Psoas muscle (tissue), 8 donors: ENCODE measurements at places on chromosomes 3 and 15. TPM values are rescaled to one million over a fixed set of nuclear protein-coding genes. Genes with fewer than 3 reads are reported as not detected.

The LRRC31 gene
- polyA plus RNA-seq, result 0.01 TPM

- DNase-seq, result no peak
Observed at GRCh38 chr3:48369693-48370332, 2.2 kb upstream of the FBXW12 start.

The P2RY1 gene
- polyA plus RNA-seq, result 1.4 TPM

- DNase-seq, result no peak
Observed at GRCh38 chr15:51144021-51144532, 49.4 kb upstream of the TNFAIP8L3 start.

The CCK gene
- not detected for polyA plus RNA-seq

DNA sequence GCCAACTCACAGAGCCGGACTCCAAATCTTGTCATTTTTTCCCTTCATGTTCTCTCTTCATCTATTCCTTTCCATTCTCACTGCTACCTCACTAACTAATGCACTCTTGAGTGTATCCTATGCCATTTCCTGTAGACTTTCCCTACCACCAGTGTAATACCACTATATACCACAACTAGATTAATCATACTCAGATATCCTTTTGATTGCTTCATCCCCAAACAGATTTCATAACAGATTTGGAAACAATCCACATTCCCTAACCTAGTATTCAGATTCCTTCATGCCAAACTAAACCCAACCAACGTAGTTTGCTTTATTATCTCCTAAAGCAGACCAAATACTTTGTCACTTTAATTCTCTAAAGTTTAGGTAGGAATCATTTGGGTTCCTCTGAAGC is 2.6 kb upstream of the PLOD2 start:
- DNase-seq, result no peak

- peak; percentile 32 for DNase-seq
Observed at GRCh38 chr15:55394694-55395093, 13.5 kb downstream of the CCPG1 start.

GRCh38 chr3:194407423-194407822 is 8.4 kb upstream of the GP5 start:
- DNase-seq, result no peak

GRCh38 chr3:184514171-184514490 is 47.5 kb upstream of the EPHB3 start:
- no peak for DNase-seq

The OTOL1 gene
- polyA plus RNA-seq, result not detected

GRCh38 chr15:66131831-66132230 is 121.7 kb downstream of the MEGF11 start:
- DNase-seq, result no peak

DNA sequence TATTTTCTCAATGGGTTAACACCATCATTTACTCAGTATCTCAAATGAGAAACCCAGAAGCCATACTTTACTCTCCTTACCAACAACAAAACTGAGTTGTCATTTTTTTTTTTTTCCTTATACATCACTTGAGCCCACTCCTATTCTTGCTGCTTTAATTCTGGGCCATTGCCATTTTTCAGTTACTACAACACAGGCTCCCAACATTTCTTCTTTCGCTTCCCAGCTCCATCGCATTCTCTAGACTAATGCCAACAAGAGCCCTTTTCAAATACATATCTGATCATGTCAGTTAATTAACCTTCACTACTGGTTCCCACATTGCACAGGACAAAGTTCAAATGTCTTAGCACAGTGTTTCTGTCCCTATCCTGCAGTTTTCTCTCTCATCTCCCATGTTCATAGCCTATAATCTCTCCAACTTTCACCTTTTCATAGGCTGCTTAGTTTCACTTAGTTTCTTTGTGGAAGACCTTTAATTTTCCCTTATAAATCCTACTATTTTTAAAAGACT is 22.5 kb upstream of the ANXA2 start:
- no peak for DNase-seq

The CLDN16 gene
- not detected for polyA plus RNA-seq

The IL17RC gene
- polyA plus RNA-seq, result 21.9 TPM

- no peak for DNase-seq
Observed at GRCh38 chr3:20583648-20584047, 397.6 kb upstream of the SGO1 start.

- DNase-seq, result no peak
Observed at GRCh38 chr3:126852511-126852910, 130.4 kb upstream of the PLXNA1 start.

DNA sequence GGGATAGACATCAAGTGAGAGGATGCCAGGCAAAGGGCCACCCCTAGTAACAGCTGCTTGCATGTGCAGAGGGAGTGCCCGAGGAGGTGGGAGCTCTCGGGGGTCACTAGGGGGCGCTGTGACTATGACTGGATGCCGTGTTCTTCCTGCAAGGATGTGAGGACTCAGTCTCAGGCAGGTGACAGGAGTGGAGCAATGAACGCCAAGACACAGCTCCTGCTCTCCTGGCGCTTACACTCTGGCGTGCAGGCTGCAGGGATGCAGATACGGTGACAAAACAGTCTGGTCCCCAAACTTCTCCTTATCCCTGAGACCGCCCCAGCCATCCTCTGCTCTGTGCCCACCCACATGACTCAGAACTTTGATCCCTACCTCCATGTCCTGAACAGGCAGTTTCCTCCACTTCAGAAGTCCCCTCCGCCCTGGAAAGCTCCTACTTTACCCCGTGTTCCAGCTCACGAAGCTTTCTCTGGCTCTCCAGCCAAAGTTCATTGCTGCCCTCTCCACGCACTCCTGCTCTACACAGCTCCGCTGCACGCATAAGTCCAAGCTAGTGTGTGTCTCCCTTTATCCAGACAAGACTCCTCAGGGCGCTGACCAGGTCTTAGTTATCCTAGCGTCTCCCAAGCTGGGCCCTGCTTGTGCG is 14.7 kb downstream of the RHOV start:
- DNase-seq, result peak; percentile 70

The ZNF197 gene
- polyA plus RNA-seq, result 15.3 TPM

- no peak for DNase-seq
Observed at GRCh38 chr3:44080474-44081072, 161.1 kb upstream of the TOPAZ1 start.

The GOLGA6L6 gene
- not detected for polyA plus RNA-seq

GRCh38 chr3:10869460-10869859 is 53.4 kb downstream of the SLC6A11 start:
- DNase-seq, result no peak

- no peak for DNase-seq
Observed at GRCh38 chr3:64047787-64048186, 24.5 kb upstream of the PSMD6 start.

The AHSG gene
- polyA plus RNA-seq, result not detected

GRCh38 chr3:160544844-160545503 is 20.4 kb downstream of the KPNA4 start:
- no peak for DNase-seq

DNA sequence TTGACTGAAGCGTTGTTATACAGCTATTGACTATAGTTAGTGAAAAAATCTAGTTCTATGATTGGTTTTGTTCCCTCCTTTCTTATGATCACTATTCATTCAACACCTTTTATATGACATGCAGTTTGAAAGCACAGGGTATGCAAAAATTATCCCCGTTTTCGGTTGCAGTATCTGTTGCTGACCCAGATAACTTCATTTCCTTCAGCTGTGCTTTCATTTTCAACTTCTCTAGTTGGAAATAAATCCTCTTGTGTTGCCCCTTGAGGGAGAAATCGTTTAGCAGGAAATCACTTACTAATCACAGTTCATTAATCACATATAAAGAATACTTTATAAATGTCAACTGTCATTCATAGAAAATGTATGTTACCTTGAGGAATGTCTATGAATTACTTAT is 55.1 kb downstream of the MBNL1 start:
- no peak for DNase-seq

DNA sequence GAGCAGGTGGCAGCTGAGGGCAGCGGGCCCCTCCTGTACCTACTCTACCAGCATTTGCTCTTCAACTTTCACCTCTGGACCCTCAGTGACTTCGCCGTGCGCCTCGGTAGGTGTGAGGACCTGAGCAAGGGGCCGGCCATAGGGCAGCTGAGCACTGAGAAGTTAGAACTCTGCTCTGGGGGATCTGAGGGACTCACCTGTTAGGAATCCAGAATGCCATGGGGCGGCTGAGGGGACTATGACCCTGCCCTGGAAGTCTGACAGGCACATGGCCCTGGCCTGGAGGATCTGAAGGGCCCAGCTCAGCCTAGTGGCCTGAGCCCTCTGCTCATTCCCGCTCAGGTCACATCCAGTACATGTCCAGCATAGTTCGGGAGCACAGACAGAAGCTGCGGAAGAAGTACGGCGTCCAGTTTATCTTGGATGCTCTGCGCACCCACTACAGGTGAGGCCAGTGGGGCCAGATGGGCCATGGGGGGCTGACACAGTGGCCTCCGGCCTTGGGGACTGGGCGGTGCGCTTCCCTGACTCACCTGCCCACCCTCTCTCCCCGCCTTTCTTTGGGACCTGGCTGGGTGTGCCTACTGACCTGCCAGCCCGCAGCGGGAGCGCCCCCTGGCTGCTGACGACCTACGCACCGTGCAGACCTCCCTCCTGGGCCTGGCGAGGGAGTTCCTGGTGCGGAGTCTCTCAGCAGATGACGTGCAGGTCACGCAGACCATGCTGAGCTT is 18.8 kb downstream of the NBEAL2 start:
- DNase-seq, result peak; percentile 77

GRCh38 chr3:143203848-143204247 is 84.3 kb downstream of the CHST2 start:
- no peak for DNase-seq

GRCh38 chr3:67094774-67095173 is 96.7 kb downstream of the KBTBD8 start:
- DNase-seq, result no peak

The MUC4 gene
- polyA plus RNA-seq, result 0.01 TPM

- DNase-seq, result peak; percentile 80
Observed at GRCh38 chr3:194687638-194688199, 2.0 kb downstream of the FAM43A start.

The FOXB1 gene
- polyA plus RNA-seq, result not detected

GRCh38 chr3:76097589-76097969 is 312.2 kb upstream of the ZNF717 start:
- DNase-seq, result no peak

DNA sequence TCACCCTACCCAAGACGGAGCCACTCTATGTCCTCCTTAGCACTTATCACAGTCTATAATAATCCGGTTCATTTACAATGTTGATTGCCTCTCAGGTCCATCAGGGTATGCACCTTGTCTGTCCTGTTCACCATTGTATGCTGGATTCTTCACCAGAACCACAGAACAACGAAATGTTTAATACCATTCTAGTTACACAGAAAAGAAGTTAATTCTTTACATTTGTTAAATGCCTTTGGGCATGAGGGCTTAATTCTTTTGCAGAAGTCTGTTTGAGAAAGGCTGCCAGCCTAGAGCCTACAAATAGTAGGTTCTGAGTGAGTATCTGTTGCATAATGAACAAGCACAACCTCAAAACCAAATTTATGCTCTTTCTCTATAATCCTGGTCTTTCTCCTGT is 22.6 kb downstream of the TTC23 start:
- no peak for DNase-seq

The CLDN18 gene
- polyA plus RNA-seq, result not detected

DNA sequence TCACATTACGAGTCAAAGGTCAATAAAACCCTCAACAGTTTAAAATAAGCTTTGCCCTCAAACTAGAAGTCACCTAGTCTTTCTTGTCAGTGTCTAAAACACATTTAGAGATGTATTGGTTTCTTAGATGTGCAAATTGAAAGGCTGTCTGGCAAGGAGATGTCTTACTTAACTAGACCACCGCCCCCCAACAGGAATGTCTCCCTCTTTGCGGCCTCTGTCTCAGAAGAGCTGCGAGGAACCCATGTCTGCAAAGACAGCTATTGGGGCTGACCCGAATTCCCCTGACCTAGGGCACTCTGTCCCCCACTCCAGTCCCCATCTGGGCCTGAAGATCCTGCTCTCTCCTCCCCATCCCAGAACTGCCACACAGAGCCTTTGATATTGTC is 46.3 kb downstream of the ZIC4 start:
- no peak for DNase-seq

The CILP gene
- polyA plus RNA-seq, result 13.0 TPM

- no peak for DNase-seq
Observed at GRCh38 chr15:53791581-53791980, 32.1 kb upstream of the WDR72 start.

- no peak for DNase-seq
Observed at GRCh38 chr15:85997618-85998017, 82.1 kb upstream of the AGBL1 start.

DNA sequence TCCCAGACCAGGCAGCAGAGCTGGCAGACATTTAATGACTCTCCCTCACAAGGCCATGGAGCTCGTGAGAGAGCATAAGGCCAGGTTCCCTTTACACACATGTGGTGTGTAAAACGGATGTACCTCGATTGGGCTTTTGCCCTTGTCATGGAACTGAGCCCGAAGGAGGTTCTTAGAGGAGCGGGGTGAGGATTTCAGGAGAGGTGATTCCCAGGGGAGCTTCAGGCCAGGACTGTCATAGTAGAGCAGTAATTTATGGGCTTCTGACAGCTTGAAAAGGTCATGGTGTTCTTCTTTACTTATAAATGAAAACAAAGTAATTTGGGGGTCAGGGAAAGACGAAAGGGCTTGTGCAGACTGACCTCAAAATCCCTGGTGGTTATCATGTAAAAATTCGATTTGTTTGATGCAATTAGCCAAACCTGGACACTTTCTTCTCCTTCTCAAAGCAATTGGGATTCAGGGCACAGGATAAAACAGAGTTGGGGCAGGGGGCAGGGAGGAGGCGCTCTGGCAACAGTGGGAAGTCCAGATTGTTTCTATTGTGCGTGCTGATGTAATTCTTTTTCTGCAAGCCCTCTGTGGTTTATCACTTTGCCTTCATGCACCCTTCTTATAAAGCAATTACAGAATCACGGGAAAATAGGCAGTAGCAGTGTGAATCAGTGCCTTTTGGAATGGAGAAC is 51.0 kb downstream of the CACNA1D start:
- DNase-seq, result no peak

GRCh38 chr3:152105446-152105845 is 163.3 kb upstream of the MBNL1 start:
- DNase-seq, result no peak

The ERICH6 gene
- not detected for polyA plus RNA-seq

The WWTR1 gene
- polyA plus RNA-seq, result 6.7 TPM

- no peak for DNase-seq
Observed at GRCh38 chr15:38205526-38206272, 46.9 kb upstream of the SPRED1 start.

GRCh38 chr3:53194210-53195065 is 33.4 kb downstream of the PRKCD start:
- peak; percentile 72 for DNase-seq

The KCNAB1 gene
- polyA plus RNA-seq, result 0.91 TPM

The LOXL1 gene
- 4.3 TPM for polyA plus RNA-seq

The FGF12 gene
- 0.25 TPM for polyA plus RNA-seq

- no peak for DNase-seq
Observed at GRCh38 chr3:105862217-105862616, 6.6 kb downstream of the CBLB start.

GRCh38 chr3:62048577-62048976 is 324.8 kb downstream of the FEZF2 start:
- no peak for DNase-seq

DNA sequence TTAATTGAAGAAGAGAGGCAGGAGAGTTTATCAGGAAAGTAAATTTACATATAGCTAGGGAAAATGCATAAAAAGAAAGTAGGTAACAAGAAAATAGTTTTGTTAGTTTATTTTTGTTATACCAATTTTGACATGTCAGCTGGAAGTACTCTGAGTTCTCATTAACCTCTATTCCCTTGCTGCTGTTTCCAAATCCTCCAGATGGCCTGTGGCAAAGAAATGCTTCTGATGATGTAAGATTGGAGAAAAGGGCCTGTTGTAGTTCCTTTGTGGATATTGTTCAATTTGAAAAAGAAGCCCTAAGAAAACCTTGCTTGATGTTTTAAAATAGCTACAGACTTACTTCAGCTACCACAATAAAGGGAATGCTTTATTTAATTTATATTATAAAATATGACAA is 192.9 kb upstream of the SLITRK3 start:
- DNase-seq, result no peak

The IP6K1 gene
- 9.5 TPM for polyA plus RNA-seq
